ENCODE measurements at places on chromosomes 16 and 17. TPM values are rescaled to one million over a fixed set of nuclear protein-coding genes. Genes with fewer than 3 reads are reported as not detected.

The SPATA20 gene
- 15.8 TPM for total RNA-seq

The RSKR gene
- 15.6 TPM for total RNA-seq

The SLC6A2 gene
- not detected for total RNA-seq

The SPAG7 gene
- 68.6 TPM for total RNA-seq

The TP53TG3D gene
- not detected for total RNA-seq

The TAOK2 gene
- total RNA-seq = 20.9 TPM

The REXO5 gene
- total RNA-seq = 27.8 TPM

The CORO1A gene
- total RNA-seq = 866 TPM

The TPSD1 gene
- not detected for total RNA-seq

- no peaks in the 10 kb centered on the region for H3K27me3 ChIP-seq
- H3K27ac ChIP-seq = no peak overlapping the region
- no peak overlapping the region for H3K4me3 ChIP-seq
- peaks cover 9% of the 10 kb centered on the region for H3K36me3 ChIP-seq
Measured at GRCh38 chr17:31529841-31530251, 138.4 kb downstream of the RAB11FIP4 start.

- no peak overlapping the region for H3K4me3 ChIP-seq
- H3K4me1 ChIP-seq = peaks cover 15% of the 10 kb centered on the region
- H3K27ac ChIP-seq = no peak overlapping the region
- H3K36me3 ChIP-seq = peaks cover 2% of the 10 kb centered on the region
Measured at GRCh38 chr17:28796062-28796461, 46.5 kb downstream of the FAM222B start.

GRCh38 chr16:5736209-5736930 lies 638.8 kb upstream of the EEF2KMT start:
- no peaks in the 10 kb centered on the region for H3K36me3 ChIP-seq
- H3K27me3 ChIP-seq = no peaks in the 10 kb centered on the region
- no peak overlapping the region for H3K4me3 ChIP-seq
- DNase-seq = no peak

GRCh38 chr16:14104066-14104465 lies 32.9 kb downstream of the MRTFB start:
- DNase-seq = no peak
- no peaks in the 10 kb centered on the region for H3K27me3 ChIP-seq

DNA sequence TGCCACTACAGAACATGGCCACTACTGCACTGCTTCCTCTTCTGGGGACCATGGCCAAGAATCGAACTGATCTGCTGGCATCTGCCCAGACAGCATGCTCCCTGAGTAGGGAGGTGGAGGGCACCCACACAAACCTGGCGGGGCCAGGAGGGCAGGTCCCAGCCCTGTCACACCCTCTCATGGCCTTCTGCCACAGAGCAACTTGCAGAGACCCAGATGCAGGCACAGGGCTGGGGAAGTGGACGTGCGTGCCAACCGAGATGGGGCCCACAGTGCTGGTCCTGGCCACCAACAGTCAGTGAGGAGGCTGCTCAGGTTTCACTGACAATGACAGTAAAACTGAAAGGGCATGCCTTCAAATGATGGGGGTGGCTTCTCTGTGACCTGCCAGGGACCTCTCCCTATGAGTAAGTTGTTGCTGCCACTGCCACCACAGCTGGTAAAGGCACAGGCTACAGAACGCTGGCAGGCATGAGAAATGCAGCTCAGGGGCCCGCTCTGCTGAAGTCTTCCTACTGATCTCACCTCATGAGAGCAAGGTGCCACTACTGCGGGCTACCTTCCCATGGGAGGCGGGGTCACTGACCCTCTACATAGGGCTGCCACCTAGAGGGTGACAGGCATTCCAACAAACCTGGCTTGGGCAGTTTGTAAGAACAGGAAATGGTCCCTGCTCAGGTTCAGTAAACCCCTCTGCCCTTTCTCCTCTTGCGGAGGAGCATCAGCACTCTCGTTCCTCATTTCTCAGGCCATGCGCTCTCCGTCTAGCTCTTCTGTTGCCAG lies 15.5 kb downstream of the HIC1 start:
- peak overlapping the region; percentile 22 for H3K4me3 ChIP-seq
- peak; percentile 87 for DNase-seq
- peak overlapping the region; percentile 43 for H3K27ac ChIP-seq
- H3K36me3 ChIP-seq = peaks cover 42% of the 10 kb centered on the region
- no peaks in the 10 kb centered on the region for H3K27me3 ChIP-seq

GRCh38 chr17:82583720-82584234 lies 64.2 kb downstream of the FOXK2 start:
- H3K36me3 ChIP-seq = peaks cover 18% of the 10 kb centered on the region
- H3K4me1 ChIP-seq = peaks cover 19% of the 10 kb centered on the region
- no peaks in the 10 kb centered on the region for H3K27me3 ChIP-seq
- H3K27ac ChIP-seq = peak overlapping the region; percentile 56
- DNase-seq = peak; percentile 36
- no peak overlapping the region for H3K4me3 ChIP-seq

GRCh38 chr16:49890876-49891275 lies 35.0 kb upstream of the ZNF423 start:
- H3K27me3 ChIP-seq = peaks cover 9% of the 10 kb centered on the region
- peaks cover 4% of the 10 kb centered on the region for H3K4me1 ChIP-seq
- H3K4me3 ChIP-seq = no peak overlapping the region
- no peak overlapping the region for H3K27ac ChIP-seq
- H3K36me3 ChIP-seq = no peaks in the 10 kb centered on the region

GRCh38 chr17:40312131-40312731 lies 3.3 kb downstream of the RARA start:
- H3K27me3 ChIP-seq = no peaks in the 10 kb centered on the region
- H3K27ac ChIP-seq = no peak overlapping the region
- H3K4me1 ChIP-seq = peaks cover 41% of the 10 kb centered on the region

- H3K27ac ChIP-seq = no peak overlapping the region
- peaks cover 6% of the 10 kb centered on the region for H3K36me3 ChIP-seq
- peaks cover 6% of the 10 kb centered on the region for H3K4me1 ChIP-seq
- DNase-seq = no peak
- no peaks in the 10 kb centered on the region for H3K27me3 ChIP-seq
- no peak overlapping the region for H3K4me3 ChIP-seq
Measured at GRCh38 chr17:48335858-48336500, 94.0 kb downstream of the SKAP1 start.

- DNase-seq = peak; percentile 68
- H3K4me3 ChIP-seq = no peak overlapping the region
- H3K27me3 ChIP-seq = peaks cover 8% of the 10 kb centered on the region
- H3K4me1 ChIP-seq = no peaks in the 10 kb centered on the region
Measured at GRCh38 chr16:87203060-87203656, 114.0 kb downstream of the C16orf95 start.

DNA sequence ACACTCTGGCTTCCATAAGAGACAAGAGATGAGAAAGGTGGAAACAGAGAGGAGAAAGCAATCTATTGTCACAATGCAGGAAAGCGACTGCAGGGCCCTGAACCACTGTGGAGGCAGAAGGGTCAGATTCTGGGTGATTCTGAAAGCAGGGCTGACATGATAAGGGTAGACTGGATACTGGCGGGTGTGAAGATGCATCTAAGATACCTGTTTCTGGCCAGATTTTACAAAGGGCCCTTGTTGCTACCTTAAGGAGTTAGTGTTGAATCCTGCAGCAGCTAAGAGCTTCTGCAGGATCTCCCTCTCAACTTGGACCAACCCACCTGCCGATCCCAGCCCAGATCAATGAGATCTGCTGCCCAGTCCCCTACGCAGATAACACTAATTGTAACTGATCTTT lies 6.1 kb upstream of the MEFV start:
- H3K36me3 ChIP-seq = peaks cover 18% of the 10 kb centered on the region
- DNase-seq = no peak
- H3K27ac ChIP-seq = peak overlapping the region; percentile 93
- H3K4me3 ChIP-seq = peak overlapping the region; percentile 85

DNA sequence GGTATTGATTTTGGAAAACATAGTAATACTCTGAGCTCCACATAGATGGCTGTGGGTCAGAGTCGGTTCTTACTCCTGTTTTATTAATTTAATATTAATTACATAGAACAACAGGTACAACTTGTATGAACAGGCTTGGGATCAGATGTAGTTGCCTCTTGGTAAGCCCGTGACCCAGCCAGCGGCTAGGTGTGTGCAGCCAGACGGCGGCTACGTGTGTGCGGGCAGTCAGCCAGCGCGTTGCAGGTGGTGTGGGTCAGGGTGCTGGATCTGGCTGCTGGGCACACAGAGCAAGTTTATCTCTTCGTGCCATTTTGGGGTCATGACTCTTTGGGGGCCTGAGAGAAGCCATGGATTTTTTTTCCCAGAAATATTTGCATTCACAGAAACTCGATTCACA lies 30.3 kb downstream of the DBNDD1 start:
- no peak overlapping the region for H3K4me3 ChIP-seq
- H3K27ac ChIP-seq = no peak overlapping the region
- no peaks in the 10 kb centered on the region for H3K27me3 ChIP-seq
- H3K4me1 ChIP-seq = no peaks in the 10 kb centered on the region
- no peak for DNase-seq

DNA sequence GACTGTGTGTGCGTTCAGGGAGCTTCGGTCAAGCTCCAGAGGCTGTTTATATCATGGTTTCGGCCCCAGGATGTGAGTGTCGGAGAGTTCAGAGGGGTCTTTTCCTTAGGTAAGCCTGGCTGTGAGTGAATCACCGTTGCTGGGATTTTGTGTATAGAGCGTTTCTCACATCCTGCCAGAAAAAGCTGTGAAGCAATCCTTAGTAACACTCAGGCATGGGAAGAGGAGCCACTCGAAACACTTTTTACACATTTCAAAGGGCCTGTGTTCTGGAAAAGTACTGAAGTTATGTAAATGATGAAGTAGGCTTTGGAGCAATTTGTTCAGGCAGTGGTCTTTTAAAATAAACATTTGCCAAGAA lies 662 bp downstream of the PGS1 start:
- no peaks in the 10 kb centered on the region for H3K27me3 ChIP-seq
- DNase-seq = no peak
- peak overlapping the region; percentile 99 for H3K27ac ChIP-seq

DNA sequence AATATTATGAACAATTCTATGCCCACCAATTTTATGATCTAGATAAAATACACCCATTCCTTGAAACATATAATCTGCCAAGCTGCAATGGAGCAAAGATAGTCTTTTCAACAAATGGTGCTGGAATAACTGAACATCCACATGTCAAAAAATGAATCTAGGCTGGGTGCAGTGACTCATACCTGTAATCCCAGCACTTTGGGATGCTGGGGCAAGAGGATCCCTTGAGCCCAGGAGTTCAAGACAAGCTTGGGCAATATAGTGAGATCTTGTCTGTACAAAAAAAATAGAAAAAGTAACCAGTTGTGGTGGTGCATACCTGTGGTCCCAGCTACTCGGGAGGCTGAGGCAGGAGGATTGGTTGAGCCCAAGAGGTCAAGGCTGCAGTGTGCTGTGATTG lies 92.5 kb downstream of the N4BP1 start:
- no peak for DNase-seq
- no peak overlapping the region for H3K4me3 ChIP-seq
- H3K27ac ChIP-seq = no peak overlapping the region

- no peak overlapping the region for H3K4me3 ChIP-seq
- no peak overlapping the region for H3K27ac ChIP-seq
- DNase-seq = no peak
- no peaks in the 10 kb centered on the region for H3K27me3 ChIP-seq
Measured at GRCh38 chr17:60510031-60510430, 16.0 kb downstream of the APPBP2 start.

DNA sequence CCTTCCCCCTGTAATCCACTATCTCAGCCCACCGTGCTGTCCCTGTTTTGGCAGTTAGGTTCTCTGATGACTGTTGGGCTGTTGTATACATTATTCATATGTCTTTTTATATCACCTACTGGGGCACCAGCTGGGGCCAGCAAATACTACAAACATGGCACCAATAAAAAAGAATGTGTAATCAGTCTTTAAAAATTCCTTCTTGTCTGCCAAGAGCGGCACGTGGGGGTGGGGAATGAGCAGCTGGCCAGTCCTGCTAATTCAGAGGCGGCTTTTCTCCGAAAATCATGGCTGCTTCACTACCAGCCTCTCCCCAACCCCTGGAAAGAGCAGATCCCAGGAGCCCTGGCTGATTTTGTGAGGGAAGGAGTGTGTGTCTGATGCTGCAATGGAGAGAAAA lies 77.7 kb upstream of the EEF2KMT start:
- no peak overlapping the region for H3K4me3 ChIP-seq
- DNase-seq = no peak
- H3K27ac ChIP-seq = no peak overlapping the region
- H3K36me3 ChIP-seq = no peaks in the 10 kb centered on the region

GRCh38 chr17:71488851-71489250 lies 632.0 kb upstream of the SOX9 start:
- H3K4me1 ChIP-seq = no peaks in the 10 kb centered on the region
- H3K27ac ChIP-seq = no peak overlapping the region
- H3K36me3 ChIP-seq = no peaks in the 10 kb centered on the region
- DNase-seq = no peak
- H3K27me3 ChIP-seq = no peaks in the 10 kb centered on the region
- no peak overlapping the region for H3K4me3 ChIP-seq

GRCh38 chr16:53068423-53068833 lies 13.6 kb downstream of the CHD9 start:
- no peak for DNase-seq
- no peak overlapping the region for H3K27ac ChIP-seq
- no peaks in the 10 kb centered on the region for H3K27me3 ChIP-seq
- H3K36me3 ChIP-seq = no peaks in the 10 kb centered on the region
- H3K4me1 ChIP-seq = peaks cover 7% of the 10 kb centered on the region

- H3K4me3 ChIP-seq = no peak overlapping the region
- DNase-seq = no peak
- peaks cover 5% of the 10 kb centered on the region for H3K27me3 ChIP-seq
- peaks cover 4% of the 10 kb centered on the region for H3K4me1 ChIP-seq
Measured at GRCh38 chr16:82105107-82105506, 64.9 kb downstream of the MPHOSPH6 start.

DNA sequence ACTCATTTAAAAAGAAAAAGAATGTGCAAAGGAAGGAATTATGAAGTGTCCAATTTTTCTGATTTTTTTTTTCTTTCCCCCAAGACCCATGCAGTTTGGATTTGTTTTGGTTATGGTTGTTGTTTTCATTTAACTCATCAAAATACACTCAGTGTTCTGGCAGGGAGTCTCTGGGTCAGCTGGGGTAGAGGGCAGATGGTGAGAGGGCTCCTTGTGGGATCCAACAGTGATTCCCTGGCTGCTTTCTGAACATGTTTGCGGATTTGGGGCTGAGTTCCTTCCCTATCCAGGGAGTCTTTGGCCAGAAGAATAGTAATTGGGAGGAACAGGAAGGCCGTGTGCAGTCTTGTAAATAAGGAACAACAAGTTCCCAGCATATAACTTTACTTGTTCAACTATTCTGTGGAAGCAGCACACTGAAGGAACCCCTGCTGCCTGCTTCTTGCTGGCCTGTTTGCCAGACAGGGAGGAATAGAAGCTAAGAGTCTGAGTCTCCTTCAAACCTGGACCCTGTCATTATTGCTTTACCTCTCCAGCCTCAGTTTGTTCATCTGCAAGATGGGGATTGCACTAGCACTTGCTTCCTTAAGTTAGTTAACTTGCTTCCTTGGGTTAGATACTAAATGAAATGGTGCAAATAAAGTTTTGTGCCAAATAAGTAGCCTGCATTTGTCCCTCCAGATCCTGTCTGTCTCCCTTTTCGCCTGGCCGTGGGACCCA lies 32.1 kb downstream of the C17orf67 start:
- no peaks in the 10 kb centered on the region for H3K36me3 ChIP-seq
- H3K4me3 ChIP-seq = no peak overlapping the region
- no peak for DNase-seq
- no peak overlapping the region for H3K27ac ChIP-seq

Data from activated naive CD4-positive, alpha-beta T cell treated with anti-CD3 and anti-CD28 coated beads for 36 hours (primary cell).